Activated CD4-positive, alpha-beta memory T cell treated with anti-CD3 and anti-CD28 coated beads, Interleukin-2, amount 10 ng/mL, durations not matched to agents 7 days and 5 days (primary cell): ENCODE measurements at places on chromosomes 16 and 17. TPM values are rescaled to one million over a fixed set of nuclear protein-coding genes. Genes with fewer than 3 reads are reported as not detected.

ZNF23 gene
- 6.0 TPM for total RNA-seq

ZNF469 gene
- 0.23 TPM for total RNA-seq

MT1F gene
- 15.8 TPM for total RNA-seq

DNA sequence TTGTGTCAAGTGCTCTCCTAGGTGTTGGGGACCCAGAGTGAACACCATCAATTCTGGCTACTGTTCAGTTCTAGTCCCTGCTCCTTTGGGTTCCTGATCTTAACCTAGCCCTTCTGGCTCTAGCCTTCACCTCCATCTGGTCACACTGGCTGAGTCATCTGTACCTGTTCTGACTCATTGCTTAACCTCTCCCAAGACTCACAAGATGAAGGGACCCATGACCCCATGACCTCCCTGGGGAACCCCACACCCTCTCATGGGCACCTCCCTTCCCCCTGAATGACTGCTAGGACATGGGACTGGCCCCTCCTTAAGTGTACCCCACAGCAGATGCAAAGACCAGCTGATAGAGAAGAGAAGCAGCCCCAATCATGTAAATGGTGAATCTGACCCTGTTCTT lies 345.8 kb upstream of the CDH5 start:
- no peak for DNase-seq

DNA sequence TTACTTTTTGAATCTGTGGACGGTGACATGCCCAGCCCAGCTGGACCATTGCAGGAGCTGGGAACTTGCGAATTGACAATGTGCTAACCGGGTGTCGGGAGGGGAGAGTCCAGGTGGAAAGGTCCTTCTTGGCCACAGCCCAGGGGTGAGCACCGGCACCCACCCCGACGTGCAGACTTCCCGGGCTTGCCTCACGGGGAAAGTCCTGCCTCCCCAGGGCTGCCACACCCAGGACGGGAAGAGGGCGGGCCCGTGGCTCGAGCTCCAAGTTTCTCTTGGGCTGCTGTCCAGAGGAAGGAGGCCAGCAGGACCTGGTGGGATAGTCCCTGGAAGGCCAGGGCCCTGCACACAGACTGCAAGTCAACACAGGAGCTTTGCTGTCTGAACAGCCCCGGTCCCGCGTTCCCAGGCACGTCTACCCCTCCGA lies 17.7 kb downstream of the CARD14 start:
- no peak for DNase-seq

DNA sequence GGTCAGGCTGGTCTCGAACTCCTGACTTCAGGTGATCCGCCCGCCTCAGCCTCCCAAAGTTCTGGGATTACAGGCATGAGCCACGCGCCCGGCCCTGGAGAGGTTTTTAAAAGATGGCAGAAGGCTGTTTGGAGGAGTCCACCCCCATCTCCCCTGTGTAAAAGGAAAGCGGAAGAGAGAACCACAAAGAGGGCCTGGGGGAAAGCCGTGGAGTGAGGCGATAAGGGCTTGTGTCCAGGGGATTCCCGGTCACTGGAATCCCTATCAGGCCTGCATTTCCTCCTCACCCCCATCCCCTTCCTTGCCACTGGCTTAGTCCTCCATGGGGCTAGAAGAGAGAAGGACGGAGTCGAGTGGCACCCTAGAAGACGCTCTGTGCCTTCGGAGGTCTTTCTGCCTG lies at the start of gene GP1BA:
Gene GP1BA, plus strand, starts transcription at position 315 of the 400 bp plus-strand sequence. CDS start 328 bp downstream, outside the sequence.
- DNase-seq = no peak

DNA sequence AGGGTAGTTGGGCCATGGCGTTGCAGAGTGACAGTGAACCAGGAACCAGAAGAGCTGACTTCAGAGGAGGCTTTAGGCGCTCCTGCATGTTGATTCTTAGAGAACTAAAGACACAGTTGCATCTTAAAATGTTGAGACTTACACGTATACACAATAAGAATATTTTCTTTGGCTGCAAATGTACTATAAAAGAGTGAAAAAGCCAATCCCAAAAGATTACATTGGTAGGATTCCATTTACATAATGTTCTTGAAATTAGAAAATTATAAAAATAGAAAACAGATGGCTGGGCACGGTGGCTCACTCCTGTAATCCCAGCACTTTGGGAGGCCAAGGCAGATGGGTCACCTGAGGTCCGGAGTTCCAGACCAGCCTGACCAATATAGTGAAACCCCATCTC lies 738.8 kb downstream of the WWOX start:
- no peak for DNase-seq

DNA sequence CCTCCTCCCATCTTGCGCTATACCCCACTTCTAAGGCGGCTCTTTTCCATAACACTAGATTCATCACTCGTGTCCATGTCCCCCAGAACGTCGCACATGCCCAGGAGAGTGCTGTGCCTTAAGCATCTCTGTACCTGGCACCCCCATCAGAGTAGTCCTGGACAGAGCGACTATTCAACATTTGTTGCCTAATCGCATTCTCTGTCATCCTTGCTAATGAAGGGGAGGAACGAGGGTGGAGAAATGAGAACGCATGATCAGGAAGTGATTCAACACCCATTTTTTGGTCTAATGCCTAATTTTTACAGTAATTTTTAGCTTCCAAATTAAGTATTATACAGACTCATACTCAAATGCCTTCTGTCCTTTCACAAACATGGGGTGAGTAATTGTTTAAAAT lies 53.2 kb downstream of the SLC39A11 start:
- no peak for DNase-seq

GRCh38 chr17:10557422-10557821 lies 8.0 kb upstream of the MYH2 start:
- no peak for DNase-seq

- DNase-seq = no peak
Measured at GRCh38 chr16:66007717-66008116, 358.8 kb upstream of the CDH5 start.

GRCh38 chr16:53886482-53887378 lies 182.8 kb downstream of the FTO start:
- DNase-seq = no peak
